ENCODE measurements at places on chromosomes 13 and 19.

GRCh38 chr19:1942078-1942933 is 1.3 kb downstream of the CSNK1G2 start:
- peak; percentile 63 for DNase-seq

DNA sequence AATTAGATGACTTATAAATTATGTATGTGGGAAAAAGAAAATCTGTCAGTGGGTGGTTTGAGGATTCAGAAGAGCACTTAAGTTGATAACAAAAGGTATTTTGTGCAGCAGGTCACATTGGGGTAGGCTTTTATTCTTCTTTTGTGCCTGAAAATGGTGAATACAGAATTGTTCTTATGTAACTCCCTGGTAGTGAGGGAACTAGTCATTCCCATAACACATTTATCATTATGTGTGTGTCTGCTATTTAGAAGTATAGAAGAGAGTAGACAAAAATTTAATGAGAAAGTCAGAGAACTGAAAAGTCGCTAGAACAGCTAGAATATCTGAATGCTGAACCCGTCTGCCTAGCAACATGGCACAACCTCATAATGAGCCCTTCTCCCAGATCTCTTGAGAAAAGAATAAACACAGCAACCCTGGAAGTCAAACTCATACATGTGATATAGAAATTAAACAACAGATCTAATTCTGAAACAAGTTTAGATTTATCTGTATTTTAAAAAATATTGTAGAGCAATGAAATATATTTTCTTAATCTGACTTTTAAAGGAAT is 111.8 kb upstream of the EDNRB start:
- no peak for DNase-seq

GRCh38 chr13:100537486-100537885 is 51.1 kb downstream of the GGACT start:
- DNase-seq = no peak

- DNase-seq = no peak
Observed at GRCh38 chr19:5674714-5675113, 5.6 kb downstream of the MICOS13 start.

DNA sequence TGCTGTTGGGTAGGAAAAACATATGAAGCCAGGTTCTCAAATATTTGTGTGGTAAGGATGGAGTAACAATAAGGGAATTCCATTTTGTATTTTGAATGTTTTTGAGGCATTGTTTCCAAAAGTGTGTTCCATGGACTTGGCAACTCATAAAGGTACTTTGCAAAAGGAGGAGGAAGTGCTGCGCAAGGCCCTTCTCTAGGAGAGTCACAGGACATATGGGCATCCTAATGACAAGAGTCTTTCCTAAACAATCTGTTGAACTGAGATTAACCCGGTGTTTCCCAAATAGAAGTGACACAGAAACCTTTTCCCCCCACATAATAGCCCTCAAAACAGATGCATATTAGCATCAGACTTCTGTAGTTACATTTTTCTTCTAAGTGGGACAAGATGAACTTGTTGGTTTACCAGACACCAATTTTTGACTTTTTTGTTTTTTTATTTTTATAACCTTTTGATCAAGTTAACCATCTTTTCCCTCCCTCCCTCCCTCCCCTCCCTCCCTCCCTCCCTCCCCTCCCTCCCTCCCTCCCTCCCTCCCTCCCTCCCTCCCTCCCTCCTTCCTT is 209.3 kb downstream of the PCCA start:
- no peak for DNase-seq

- DNase-seq = no peak
Observed at GRCh38 chr13:113975416-113975815, 1.5 kb upstream of the C13orf46 start.

DNA sequence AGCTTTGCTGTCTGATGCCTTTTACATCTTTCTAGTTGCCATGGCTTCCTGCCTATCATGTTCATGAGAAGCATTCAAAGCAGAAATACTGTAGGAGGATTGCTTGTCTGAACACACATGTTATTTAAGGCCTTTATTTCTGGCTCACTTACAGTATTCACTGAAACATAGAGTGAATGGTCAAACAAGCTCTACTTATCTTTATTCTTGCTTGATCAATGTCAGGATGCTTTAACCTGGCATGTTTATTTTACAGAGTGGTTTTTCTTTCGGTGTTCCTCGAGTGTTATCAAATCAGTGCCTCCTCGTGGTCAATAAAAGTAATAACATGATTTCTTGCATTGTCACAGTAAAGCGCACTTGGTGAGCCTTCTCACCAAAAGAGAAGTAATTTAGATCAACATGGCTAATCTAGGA is 73.5 kb upstream of the PCDH17 start:
- DNase-seq = peak; percentile 20

GRCh38 chr19:45016388-45017314 is 15.4 kb downstream of the RELB start:
- peak; percentile 86 for DNase-seq

- DNase-seq = no peak
Observed at GRCh38 chr19:11234486-11235075, 4.8 kb upstream of the ANGPTL8 start.

- DNase-seq = no peak
Observed at GRCh38 chr19:38285567-38285966, 18.5 kb upstream of the C19orf33 start.

GRCh38 chr19:55460670-55461258 is 678 bp downstream of the ISOC2 start:
- DNase-seq = peak; percentile 63

- no peak for DNase-seq
Observed at GRCh38 chr13:28540612-28541011, 45.7 kb upstream of the FLT1 start.

GRCh38 chr19:27805848-27806247 is 1407.1 kb downstream of the UQCRFS1 start:
- DNase-seq = no peak

DNA sequence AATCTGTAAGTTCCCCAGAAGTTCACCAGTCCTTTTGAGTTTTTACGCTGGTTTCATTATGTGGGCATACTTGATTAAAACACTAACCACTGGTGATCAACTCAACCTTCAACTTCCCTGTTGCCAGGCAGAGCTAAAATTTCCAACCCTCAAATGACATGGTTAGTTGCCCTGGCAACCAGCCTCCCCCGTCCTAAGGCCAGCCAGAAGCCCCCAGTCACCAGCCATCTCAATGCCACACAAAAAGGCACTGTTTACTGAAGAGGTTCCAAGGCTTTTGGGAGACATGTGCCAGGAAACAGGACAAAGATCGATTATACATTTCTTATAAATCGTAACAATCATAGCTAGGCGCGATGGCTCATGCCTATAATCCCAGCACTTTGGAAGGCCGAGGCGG is 1.6 kb downstream of the ZNF649 start:
- DNase-seq = no peak

- DNase-seq = no peak
Observed at GRCh38 chr19:8680676-8681344, 17.8 kb downstream of the ACTL9 start.

GRCh38 chr13:111272117-111272516 is 48.3 kb upstream of the TEX29 start:
- DNase-seq = no peak

GRCh38 chr13:43200736-43201135 is 177.3 kb downstream of the DNAJC15 start:
- no peak for DNase-seq

DNA sequence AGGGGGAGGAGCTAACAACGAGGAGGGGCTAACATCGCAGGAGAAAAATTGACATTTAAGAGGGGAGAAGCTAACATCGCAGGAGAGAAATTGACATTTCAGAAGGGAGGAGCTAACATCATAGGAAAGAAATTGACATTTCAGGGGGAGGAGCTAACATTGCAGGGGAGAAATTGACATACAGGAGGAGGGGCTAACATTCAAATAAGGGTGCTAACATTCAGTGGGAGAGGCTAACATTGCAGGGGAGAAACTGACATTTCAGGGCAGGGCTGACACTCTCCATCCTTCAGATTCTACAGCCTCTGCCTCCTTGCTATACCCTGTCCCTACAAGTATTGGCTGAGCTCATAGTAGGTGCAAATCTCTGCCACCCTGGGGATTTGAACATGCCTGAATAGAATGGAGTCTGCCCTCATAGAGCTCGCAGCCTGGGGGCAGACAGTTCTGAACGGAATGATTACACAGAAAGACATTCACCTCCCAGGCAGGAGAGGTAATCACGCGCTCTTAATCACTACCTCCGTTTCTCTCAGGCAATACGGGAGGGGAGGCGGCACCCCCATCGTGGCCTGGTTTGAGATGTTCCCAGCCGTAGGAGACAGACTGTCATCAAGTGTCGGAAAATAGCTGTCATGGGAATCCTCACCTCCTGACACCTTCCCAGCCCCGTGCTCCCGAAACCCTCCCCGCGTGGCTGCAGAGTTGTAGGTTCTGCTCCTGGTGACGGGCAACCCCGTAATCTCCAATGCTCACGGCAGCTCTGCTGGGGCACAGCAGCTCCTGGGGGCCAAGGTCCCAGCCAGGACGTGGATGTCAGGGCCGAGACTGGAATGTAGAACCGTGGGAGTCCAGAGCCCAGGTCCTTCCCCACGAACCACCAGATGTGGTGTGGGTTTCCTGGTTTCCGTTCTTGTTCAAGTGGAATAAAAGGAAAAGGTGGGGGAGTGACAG is 9.5 kb downstream of the GPR32 start:
- DNase-seq = no peak

- no peak for DNase-seq
Observed at GRCh38 chr19:10195199-10195519, 406 bp upstream of the DNMT1 start.

DNA sequence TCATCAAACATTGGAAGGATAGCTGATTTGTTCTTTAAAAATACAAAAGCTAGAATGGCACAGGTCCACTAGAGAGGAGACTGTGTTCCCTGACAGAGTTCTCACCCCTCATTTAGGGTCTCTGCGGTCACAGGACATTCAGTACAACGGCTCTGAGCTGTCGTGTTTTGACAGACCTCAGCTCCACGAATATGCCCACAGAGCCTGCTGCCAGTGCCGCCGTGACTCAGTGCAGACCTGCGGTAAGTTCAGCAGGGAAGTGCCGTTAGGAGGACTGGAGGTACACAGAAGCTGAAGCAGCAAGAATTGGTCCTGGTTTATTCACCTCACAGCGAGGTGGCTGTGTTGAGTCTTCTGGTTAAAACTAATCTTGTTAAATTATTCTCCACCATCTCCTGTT is 90.0 kb downstream of the TNFRSF19 start:
- DNase-seq = no peak

DNA sequence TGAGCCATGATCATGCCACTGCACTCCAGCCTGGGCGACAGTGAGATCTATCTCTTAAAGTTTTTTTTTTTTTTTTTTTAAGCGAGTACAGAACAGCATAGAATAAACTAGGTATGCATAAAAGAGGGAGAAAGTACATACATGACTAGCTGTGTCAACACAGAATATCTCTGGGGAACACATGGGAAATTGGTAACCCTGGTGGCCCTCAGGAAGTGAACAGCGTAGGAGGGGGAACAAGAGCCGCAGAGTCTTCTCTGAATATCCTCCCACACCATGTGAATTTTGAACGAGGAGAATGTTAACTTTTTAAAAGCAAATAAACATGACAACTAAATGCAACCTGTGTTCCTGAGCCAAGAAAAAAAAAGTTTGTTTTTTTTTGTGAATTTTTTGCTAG is 15.2 kb downstream of the PHLDB3 start:
- peak; percentile 70 for DNase-seq

- no peak for DNase-seq
Observed at GRCh38 chr13:23941211-23941610, 43.9 kb upstream of the C1QTNF9B start.

DNA sequence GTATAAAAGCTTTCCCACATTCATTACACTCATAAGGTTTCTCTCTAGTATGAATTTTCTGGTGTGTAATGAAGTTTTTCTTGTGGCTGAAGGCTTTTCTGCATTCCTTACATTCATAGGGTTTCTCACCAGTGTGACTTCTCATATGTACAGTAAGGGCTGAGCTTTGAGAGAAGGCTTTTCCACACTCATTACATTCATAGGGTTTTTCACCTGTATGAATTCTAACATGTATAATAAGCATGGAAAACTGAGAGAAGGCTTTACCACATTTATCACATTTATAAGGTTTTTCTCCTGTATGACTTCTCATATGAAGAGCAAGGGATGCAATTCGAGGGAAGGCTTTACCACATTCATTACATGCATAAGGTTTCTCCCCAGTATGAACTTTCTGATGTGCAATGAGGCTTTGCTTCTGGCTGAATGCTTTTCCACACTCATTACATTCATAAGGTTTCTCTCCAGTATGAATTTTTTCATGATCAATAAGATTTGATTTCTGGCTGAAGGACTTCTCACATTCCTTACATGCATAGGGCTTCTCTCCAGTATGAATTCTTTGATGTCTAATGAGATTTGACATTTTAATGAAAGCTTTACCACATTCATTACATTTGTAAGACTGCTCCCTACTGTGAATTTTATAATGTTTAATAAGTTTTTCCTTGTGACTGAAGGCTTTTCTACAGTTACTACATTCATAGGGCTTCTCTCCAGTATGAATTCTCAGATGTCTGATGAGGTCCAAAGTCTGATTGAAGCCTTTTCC is 42.6 kb downstream of the ZNF527 start:
- no peak for DNase-seq

- DNase-seq = no peak
Observed at GRCh38 chr13:43797869-43798268, 11.1 kb upstream of the ENOX1 start.

GRCh38 chr13:114045113-114045735 is 71.3 kb upstream of the C13orf46 start:
- DNase-seq = no peak

- DNase-seq = no peak
Observed at GRCh38 chr19:10068205-10068604, 17.9 kb upstream of the SHFL start.

GRCh38 chr19:14516048-14516534 is 2.1 kb downstream of the DNAJB1 start:
- no peak for DNase-seq

- DNase-seq = no peak
Observed at GRCh38 chr19:30857388-30857787, 485.2 kb downstream of the ZNF536 start.

GRCh38 chr13:39210961-39211534 is 172.8 kb downstream of the NHLRC3 start:
- no peak for DNase-seq

DNA sequence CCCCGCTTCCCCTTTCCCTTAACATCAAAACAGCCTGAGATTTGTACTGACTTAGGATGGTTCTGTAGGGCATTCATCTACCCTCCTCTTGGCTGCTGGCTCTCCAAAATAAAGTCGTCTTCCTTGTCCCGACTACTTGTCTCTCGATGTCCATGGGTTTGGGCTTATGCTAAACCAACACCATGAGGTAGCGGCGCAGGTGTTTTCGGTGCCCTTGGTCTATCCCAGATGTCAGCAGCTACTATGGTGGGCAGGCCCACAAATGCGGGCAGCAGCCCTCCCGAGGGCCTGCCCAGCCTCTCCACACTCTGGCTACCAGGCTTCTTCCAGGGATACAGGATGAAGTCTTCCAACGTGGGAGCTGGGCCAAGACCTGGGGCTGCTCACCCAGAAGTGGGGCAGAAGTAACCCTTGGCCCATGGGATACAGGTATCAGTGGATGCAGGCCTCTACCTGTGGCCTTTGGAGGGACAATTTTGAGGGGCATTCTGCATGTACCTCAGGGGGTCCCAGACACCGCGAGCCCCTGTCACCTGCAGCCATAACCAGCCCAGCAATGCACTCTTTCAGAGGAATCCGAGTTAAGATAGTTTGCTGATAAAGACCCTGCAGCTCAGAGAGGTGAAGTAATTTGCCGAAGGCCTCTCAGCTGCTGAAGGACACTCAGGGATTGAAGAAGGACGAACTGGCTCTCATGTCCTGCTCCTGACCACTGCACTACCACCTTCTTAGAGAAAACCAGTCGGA is 47.8 kb upstream of the VSTM2B start:
- DNase-seq = no peak

All from suppressor macrophage treated with lipopolysaccharide for 1 hour (primary cell).